Neuronal stem cell (in vitro differentiated cells): ENCODE measurements at places on chromosomes 4 and X.

DNA sequence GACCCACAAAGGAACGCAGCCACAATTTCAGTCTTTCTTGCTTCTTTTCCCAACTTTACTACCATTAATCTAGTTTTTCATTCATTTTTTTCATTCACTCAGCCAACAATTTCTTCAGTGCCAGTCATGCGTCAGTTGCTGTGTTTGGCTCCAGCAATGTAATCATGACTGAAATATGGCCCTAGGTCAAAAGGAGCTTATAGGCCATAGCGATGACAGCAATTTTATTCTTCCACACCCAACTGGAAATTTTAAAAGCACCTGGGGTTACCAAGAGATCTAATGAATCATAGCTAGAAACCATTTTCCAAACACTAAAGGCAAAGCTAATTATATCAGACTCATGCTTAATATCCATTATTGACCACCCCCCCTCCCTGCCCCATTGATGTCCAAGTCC, 29.8 kb upstream of the C1QTNF7 start:
- no peaks in the 10 kb centered on the region for H3K27me3 ChIP-seq
- no peak overlapping the region for H3K4me3 ChIP-seq
- DNase-seq = no peak
- peaks cover 5% of the 10 kb centered on the region for H3K4me1 ChIP-seq
- H3K36me3 ChIP-seq = no peaks in the 10 kb centered on the region

- H3K27me3 ChIP-seq = no peaks in the 10 kb centered on the region
- H3K4me3 ChIP-seq = no peak overlapping the region
- H3K36me3 ChIP-seq = no peaks in the 10 kb centered on the region
- no peak for DNase-seq
Observed at GRCh38 chr4:149296503-149296902, 519.1 kb downstream of the IQCM start.

DNA sequence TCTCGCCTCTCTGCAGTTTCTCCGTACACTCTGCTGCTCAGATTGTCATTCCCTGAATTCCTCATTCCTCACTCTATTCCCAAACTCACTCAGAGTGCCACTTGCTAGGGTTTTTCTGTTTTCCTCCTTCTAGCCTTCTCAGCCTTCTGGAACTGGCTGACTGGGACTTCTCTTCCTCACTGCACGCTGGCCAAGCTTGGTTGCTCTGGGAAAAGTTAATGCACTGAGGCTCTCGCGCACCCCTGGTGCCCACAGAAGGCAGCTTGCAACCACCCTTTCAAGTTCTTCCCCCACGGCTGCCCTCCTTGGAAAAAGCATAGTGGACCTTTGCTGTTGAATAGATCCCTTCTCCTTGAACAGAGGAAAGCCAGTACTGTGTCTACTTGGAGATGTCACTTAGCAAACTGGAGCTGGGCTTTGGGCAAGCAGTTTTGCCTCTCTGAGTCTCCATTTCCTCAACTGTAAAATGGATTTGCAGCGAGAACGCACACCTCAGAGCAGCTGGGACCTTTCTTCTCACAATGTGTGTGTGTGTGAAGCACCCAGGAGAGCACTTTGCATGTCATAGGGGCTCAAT, 6.0 kb upstream of the CCKAR start:
- no peaks in the 10 kb centered on the region for H3K4me1 ChIP-seq
- no peak overlapping the region for H3K27ac ChIP-seq
- no peak for DNase-seq
- no peaks in the 10 kb centered on the region for H3K36me3 ChIP-seq
- H3K27me3 ChIP-seq = no peaks in the 10 kb centered on the region

DNA sequence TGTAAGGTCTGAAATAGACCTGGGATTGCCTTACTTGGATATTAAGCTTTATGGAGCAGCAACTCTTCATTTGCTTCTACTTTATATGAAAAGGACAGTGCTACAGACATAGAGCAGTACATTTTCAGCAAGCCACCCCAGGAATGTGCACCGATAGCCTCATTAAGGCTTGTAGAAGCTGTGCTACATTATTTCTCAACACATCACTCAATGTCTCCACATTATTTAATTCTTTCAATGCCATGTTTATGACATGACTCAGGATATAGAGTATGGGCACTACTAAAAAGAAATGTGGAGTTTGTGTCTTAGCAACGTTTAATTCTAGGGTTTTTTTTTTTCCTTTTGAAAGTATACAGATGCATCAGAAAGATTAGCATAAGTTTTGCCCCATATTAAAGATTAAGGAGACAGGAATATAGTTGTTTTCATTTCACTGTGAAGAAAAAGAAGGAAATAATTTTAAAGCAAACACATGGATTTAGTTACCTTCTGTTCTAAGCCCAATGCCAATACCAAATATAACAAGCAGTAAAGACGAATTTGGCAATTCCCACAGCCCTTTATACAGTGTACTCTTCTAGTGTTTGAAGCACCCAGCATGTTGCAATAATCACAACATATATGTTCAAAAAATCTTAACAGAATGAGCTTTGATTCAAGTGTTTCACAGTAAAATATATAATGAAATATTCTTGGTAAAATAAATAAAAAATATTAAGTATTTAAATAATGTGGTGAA, 2140.1 kb upstream of the AGA start:
- no peaks in the 10 kb centered on the region for H3K36me3 ChIP-seq
- no peak overlapping the region for H3K4me3 ChIP-seq
- H3K4me1 ChIP-seq = peaks cover 7% of the 10 kb centered on the region
- no peak overlapping the region for H3K27ac ChIP-seq
- DNase-seq = no peak
- H3K27me3 ChIP-seq = no peaks in the 10 kb centered on the region
